ENCODE measurements at places on chromosomes 1 and 21. TPM values are rescaled to one million over a fixed set of nuclear protein-coding genes. Genes with fewer than 3 reads are reported as not detected.

IFFO2 gene
- 8.0 TPM for total RNA-seq

SSR2 gene
- 283 TPM for total RNA-seq

TP73 gene
- total RNA-seq = 0.16 TPM

FMO1 gene
- 2.7 TPM for total RNA-seq

LRP8 gene
- total RNA-seq = 4.4 TPM

KLHDC8A gene
- total RNA-seq = not detected

POU3F1 gene
- 1.8 TPM for total RNA-seq

TLCD4 gene
- 0.57 TPM for total RNA-seq

DNA sequence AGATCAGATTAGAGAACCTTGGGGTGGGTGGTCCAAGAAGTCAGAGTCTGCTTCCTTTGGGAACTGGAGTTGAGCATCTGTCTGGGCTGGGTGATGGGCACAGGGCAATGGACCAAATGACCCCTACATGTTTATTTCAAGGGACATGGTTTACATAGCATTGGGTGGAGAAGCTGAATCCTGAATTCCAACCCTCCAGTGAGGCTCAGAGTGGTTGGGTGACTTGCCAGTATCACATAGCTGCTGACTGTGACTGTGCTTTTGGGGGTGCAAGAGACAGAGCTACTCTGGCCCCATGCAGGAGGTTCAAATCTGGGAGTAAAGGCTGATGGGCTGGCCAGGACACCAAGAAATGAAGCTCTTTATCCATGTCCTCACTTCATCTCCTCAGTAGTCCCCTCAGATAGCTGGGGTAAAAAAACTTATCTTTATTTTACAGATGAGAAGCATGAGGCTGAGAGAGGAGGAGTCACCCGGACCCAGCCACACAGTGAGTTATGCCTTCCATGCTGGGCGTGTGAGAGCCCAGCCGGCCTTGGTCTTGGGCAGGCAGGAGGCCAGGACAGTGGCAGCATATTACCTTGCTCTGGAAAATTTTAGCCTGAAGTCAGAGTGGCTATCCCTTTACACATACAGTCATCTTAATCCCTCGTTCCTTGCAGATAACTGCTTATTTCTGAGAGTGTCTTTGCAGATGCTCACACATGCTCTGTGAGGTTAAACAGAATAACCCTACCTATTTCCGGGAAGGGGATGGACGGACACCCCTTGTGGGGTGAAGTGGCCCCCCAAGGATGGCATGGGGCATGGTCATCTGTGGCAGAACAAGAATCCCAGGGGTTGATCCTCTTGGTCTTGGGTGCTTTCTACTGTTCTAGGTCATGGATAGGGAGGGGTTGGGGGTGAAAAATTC lies 2.8 kb upstream of the SERINC2 start:
- no peak for DNase-seq

DNA sequence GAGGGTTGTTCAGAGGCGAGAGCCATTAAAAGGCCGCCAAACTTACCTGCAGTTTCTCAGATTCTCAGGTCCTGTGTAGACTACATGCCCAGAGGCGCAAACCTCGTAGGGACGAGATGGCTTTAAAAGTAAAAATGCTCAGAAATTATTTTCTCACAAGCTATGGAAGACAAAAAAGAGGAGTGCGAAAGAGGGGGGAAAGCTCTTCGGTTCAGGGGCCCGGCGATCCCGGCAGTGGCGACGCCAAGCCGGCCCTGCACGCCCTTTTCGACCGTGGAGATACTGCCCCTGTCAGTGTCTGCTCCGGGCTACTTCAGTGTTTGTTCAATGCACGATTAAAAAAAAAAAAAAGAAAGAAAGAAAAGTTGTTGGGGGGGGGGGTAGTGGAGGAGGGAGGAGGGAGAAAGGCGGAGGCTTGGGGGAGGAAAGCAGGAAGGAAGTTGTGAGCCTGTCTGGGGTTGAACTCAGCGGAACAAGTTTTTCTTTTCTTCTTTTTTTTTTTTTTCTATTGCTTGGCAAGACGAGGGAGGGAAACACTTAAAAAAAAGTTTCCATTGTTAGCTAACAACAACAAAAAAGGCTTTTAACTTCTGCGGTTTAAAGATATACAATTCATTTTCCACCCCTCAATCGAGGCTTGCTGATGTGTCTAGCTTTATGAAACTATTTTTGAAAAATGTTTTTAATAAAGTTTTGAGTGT lies at the start of gene ITPKB:
Gene ITPKB, minus strand, starts transcription at position 288 of the 701 bp plus-strand sequence. CDS start 1,824 bp downstream, outside the sequence.
- no peak for DNase-seq

DNA sequence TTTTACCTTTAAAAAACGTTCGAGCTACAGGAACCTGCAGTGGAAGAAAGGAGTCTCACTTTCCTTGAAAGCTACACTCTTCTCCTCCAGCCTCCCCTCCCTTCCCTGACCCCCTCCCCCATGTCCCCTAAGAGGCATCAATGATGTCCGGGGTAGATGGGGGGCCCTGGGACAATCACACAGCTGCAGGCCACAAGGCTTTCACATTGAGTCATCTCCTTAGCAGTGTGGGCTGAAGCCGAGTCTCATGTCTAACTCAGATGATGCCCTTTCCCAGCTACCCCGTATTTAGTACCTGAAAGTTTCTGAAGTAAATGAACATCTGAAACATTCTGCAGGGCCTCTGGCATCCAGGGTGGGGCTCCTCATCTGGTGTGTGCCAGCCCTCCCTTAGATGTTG lies 6.3 kb upstream of the GPR25 start:
- DNase-seq = no peak

DNA sequence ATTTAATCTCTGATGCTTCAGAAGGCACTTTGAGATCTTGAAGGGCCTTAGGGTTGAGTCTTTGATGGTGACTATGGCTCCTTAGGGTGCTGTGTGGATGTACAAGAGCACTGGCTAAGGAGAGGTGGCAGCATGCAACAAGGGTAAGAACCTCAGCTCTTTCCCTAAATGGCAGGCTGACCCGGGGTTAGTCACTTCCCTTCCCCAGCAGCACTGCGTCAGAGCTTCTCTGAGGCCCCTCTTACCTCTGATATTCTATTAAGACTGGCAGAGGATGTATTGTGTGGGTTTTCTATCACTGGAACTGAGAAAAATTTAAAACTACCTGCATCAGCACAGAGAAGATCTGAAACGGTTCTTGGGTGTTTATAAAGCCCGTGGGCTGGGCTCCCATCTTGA lies 11.8 kb downstream of the C1orf116 start:
- no peak for DNase-seq

GRCh38 chr1:214019499-214019898 lies 31.7 kb downstream of the PROX1 start:
- no peak for DNase-seq

GRCh38 chr21:44334329-44335030 lies 4.7 kb downstream of the CFAP410 start:
- DNase-seq = no peak

- no peak for DNase-seq
These were observed 50.3 kb downstream of the NUP210L start for GRCh38 chr1:154104433-154105082.

DNA sequence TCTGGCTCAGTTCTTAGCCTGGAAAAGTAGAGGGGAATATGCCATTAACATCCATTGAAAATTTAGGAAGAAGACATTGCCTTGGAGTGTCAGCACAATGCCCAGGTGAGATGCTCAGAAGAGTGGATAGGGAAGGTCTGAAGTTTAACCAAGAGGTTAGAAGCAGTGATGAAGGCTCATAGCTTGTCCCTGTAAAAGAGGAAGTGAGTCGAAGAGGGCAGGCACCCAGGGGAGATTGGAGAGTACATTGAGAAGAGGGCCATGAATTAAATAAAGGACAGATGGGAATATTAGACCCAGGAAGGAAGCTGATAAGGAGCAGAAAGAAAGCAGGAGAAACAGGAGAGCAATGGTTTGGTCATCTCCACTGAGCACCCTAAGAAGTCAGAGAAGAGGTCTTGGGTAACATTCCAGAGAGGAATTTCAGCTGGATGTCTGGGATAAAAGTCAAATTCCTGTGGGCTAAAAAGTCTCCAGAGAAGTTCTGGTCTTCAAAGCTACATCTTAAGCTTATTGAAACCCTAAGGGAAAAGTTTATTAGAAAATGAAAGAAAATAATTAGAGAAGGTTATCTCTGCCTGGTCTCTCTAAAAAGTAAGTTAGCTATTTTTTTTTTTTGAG lies 17.3 kb downstream of the C8B start:
- no peak for DNase-seq

- no peak for DNase-seq
These were observed 47.1 kb downstream of the COQ8A start for GRCh38 chr1:226987179-226987536.

- no peak for DNase-seq
These were observed 48.5 kb upstream of the EDEM3 start for GRCh38 chr1:184803180-184803492.

DNA sequence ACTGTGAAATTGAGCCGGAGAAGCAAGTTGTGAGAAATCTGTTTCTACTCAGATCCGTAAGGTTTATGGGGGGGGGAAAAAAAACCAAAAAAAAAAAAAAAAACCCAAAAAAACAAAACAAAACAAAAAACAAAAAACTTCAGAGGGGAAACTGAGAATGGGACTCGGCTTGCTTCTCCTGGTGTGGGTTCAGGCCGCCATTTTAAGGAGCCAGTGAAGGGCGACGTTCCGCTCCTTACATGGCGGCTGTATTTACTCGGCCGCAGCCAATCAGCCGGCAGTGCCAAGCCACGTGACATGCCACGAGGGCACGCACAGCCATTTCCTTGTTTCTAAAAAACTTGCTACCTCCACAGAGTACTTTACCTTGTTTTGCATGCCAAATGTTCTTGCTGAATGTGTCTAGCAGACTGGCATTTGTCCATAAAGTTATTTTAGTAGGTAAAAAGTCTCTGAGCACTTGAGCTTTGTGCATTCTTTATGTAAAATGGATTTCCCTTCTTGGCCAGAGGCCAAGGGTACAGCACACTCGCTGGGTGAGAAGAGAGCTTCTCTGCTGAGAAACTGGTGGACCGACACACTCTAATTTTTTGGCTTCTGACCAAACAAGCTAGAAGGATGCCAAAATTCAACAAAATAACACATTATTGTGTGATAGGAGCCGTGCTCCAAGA lies 101.8 kb downstream of the NFIA start:
- no peak for DNase-seq

DNA sequence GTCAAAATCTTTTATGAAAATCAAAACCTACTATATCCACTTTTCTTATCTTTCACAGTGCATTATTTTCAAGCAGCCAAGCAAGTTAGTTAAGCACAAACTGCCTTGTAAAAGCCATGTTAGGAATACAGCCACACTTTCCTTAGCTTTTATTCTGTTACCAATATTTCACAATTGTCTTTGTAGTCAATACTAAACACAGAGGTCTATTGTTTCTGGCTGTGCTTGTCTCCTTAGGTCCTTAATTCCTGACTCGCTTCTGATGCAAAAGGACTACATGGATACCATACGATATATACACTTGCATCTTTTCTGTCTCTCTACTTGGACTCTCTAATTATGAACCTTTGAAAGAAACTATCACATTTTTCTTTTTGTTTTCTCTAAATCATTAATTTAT lies 331.8 kb downstream of the NEGR1 start:
- no peak for DNase-seq

DNA sequence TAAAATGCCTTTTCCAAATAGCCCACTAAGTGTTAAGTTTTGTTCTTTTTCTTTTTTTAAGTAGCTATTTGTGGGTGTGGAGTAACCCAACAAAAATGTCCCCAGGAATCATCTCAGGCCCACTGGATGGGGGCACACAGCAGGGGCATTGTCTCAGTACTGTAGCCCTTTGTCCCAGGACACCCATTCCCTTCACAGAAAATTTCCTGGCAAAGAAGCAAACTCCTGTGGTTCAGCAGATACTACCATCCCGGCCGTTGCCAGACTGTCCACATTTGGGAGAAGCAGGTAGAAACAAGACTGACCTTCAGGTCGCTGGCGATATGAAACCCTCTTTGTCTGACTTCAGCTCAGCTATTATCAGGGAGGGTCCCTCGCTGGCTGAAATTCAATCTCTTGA lies 23.7 kb upstream of the SRRM1 start:
- DNase-seq = peak; percentile 42

- DNase-seq = no peak
These were observed 234.8 kb downstream of the NCAM2 start for GRCh38 chr21:21233051-21233450.

DNA sequence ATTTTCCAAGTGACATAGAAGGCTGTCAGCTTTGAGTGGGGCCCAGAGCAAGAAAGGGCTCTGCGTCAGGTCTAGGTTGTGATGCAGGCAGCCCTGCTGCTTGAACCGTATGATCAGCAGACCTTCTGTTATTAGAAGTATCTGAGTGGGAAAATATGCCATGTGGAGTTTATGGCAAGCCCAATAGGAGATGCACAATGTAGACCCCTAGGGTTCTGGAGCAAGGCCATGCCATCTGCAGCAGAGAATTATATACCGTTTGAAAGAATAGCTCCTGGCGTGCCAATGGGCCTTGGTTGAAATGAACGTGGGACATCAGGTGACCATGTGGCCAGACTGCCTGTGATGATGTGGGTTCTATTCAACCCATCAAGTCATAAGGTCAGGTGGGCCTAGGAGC lies 44.1 kb upstream of the ZBTB18 start:
- DNase-seq = no peak

DNA sequence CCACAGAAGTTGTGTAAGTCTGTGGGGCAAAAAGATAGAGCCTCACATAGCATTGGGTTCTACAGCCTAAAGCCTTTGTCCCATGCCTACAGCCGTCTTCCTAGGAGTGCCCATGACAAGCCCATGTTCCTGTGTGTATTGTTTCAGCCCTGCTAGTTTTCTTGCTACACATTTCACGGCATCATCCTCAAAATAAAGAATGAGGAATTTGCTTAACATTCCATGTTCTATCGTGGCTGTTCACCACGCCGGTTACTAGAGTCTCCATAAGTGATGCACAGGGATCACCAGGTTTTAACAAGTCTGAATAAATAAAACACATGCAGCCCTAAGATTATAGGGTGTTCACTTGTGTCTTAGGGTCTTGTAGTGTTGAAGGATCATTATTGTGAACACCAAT lies 87.4 kb upstream of the NGF start:
- no peak for DNase-seq

DNA sequence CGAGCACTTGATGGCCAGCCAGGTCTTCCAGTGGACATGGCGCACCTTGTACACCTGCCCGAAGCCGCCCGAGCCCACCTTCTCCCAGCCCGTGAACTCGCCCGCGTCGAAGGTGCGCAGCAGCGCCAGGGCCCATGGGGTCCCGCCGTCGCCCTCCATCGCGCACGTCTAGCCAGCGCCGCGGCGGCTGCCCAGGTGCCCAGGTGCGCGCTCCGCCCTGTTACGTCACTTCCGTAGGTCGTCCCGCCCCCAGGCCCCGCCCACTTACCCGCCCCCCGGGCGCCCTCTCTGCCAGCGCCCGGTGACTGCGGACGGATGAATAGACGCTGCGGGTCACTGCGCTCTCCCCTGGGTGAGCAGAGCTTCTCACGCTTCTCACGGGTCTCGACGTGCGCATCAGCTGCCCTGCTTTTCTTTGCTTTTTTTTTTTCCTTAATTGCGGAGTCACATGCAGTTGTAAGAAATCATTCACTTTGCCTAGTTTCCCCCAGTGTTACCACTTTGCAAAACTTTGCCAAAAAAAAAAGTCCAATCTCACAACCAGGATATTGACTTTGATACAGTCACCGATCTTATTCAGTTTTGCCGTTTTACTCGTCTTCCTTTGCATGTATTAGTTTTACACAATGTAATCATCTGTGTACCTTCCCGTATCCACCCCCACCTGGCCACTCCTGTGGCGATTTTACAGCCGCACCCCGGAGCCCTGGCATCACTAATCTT lies at the start of gene RIPK4:
Gene RIPK4, minus strand, starts transcription at position 170 of the 723 bp plus-strand sequence. Its CDS starts 11 bp downstream, at position 159.
- DNase-seq = no peak

Data from osteocyte (in vitro differentiated cells).